ENCODE measurements at places on chromosomes 4 and X.

- no peak for DNase-seq
Observed at GRCh38 chr4:104818579-104818978, 323.9 kb upstream of the CXXC4 start.

DNA sequence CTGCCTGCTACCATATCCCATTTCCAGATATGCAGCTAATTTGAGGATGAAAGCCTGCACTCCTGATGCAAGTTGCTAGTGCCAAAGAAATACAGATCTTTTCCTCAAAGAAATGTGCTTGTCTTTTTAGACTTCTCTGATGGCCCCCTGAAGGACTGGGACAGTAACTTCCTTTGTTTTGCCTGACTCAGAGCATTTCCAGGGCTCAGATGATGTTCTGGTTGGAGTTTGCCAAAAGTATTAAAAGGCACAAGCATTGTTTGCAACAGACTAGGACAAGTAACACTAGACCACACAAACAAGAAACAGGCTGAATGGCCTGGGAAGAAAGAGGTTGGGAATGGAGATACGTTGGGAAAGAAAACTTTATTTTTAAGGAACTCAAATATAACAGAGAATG, 175.2 kb downstream of the IL13RA2 start:
- no peak for DNase-seq

DNA sequence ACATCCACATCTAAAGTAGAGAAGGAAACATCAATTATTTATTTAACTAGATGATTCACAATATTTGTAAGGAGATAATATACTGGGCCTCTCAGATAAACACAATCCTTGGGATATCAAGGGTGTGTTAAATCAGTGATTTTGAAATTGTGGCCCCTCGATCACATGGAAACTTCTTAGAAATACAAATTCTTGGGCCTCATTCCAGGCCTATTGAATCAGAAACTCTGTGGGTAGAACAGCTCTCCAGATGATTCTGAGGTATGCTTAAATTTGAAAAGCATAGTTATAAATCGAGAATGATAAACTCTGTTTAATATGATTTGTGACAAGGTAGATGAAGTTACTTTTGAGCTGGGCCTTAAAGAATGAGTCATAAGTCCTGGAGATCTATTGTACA, 64.3 kb upstream of the GPR174 start:
- no peak for DNase-seq

DNA sequence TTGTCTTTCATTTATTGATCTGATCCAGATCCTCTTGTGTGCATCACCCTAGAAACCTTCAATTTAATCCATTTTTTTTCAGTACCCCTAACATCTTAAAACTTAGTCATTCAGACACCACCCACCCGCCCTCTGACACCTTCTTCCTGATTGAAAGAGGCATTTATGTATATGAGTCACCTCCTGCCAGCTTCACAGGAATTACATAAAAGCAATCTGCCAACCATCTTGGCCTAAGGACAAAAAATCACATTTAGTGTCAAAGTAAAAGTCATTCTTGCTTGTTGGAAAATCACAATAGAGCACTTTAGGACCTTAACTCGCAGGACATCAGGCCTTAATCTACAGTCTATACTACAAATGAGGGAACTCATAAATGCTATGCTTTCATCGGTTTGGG, 52.1 kb downstream of the NDST3 start:
- no peak for DNase-seq

DNA sequence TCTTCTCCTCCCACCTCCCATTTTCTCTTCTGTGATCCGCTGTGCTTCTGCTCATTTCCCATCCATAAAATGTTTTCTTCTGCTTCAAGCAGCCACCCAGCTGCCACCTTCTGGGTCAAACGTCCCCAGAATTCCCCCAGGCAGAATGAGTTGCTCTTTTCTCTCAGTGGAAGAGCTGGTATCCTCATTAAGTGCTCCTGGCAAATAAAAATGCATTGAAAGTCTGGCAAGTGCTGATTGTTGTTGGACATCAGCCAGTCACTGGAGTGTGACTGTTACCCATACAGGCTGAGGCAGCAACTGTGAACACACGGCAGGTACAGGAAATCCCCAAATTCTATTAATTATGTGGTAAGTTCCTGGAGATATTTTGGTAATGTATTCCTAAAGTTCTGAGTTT, 52.6 kb downstream of the LIMCH1 start:
- DNase-seq: no peak

DNA sequence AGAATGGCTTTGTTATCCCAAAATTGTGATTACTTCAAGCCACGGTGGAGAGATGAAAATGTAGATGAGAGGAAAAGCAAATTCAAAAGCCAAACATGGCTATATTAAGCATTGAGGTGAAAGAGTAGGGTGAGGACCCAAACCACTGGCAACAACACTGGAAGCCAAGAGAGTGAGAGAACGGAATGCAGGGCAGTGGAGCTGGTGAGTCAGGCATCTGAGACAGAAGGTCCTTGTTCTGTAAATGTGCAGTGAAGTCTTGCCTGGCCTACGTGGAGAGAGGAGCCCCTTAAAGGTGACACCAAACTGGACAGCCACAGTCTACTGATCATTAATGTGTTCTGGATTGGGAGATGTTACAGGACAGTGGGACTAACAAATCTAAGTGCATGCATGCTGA, 22.8 kb upstream of the SEC24B start:
- DNase-seq: no peak

DNA sequence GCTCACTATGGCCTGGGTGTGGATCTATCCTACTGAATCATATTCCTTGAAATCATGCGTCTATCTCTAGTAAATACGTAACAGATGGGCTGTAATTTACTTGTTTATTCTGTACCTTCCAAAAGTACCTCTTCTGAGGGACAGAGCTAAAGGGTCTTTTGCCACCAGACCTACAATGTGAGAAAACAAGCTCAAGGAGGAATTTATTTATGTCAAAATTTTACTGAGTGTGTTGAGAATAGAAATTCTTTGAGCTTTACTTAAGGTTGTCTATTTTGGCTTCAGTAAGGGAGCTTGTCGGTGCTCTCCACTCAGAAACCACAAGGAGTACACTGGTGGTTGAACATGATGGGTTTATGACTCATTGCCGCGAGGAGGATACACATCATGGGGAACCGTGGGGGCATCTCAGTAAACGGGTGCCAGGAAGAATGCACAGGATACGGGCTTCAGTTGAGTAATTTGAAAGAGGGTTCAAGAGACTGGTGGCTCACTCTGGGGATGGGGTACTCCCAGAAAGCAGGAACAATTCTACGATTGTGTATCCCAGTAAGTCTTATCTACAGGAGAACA, 3.0 kb downstream of the ANK2 start:
- DNase-seq: no peak

DNA sequence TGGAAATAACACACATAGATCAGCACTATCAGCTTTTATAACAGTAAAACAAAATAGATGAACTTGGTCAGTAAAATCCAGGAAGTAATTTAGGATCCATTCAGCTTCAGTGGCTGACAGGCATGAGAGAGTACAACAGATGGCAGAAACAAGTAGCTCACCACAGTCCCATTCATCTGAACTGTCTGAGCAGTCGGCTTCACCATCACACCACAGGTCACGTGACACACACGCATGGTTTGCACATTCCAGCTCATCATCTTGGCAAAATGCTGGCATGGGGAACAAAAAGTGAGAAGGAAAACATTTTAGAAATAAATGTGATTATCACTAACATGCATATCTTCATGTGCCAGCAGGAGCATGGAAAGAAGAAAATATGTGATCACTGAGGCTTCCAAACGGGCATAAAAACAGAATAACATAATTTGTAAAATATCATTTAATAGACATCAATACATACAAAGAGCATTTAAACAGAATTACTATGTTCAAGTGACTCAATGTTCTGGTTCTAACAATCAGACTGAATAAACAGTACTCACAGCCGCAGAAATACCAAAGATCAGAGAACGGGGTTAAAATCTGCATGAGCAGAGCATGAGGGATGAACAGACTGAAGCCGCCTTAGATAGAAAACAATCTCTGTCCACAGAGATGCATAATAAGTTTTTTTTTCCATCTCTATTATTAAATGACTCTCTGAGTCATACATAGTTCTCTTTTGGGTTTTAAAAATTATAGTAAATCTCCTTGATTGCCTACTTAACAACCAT, 158.1 kb downstream of the ATP10D start:
- no peak for DNase-seq

DNA sequence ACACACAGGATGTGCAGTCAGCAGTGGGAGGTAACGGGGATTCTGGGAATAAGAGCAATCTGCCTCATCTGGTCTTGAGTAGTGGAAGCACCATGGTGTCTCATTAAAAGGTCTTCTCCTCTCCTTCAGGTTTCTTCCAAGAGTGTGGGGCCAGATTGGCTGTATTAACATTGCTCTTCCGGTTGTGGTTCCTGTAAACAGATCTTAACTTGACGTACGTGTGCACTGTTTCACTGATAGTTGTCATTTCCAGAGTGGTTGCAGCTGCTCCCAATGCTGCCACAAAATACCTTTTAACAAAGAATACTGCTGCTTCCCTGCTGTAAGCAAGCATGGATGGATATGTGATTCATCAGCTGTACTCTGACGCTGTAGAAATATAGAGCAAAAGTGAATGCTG, 1443.4 kb upstream of the TENM3 start:
- DNase-seq: no peak

GRCh38 chr4:156560701-156561100, 410.9 kb downstream of the PDGFC start:
- DNase-seq: no peak

- no peak for DNase-seq
Observed at GRCh38 chr4:168651374-168651773, 154.5 kb downstream of the PALLD start.

DNA sequence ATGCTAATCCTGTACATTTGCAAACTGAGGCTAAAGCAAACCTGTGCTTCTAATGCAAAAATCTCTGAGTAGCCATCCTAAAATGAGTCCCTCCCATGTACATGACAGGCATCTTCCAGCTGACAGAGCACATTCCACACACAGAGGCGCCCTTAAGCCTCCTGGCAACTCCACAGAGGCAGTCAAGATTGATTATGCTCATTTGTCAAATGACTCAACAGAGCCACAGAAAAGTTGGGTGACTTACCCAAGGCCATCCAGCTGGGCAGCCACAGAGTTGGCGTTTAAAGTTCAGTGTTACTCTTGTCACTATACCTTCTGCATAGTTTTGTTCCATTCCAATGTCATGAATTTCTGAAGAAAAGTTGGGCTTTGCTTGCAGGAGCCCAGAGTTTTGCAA, 394.6 kb upstream of the FGF13 start:
- DNase-seq: no peak

DNA sequence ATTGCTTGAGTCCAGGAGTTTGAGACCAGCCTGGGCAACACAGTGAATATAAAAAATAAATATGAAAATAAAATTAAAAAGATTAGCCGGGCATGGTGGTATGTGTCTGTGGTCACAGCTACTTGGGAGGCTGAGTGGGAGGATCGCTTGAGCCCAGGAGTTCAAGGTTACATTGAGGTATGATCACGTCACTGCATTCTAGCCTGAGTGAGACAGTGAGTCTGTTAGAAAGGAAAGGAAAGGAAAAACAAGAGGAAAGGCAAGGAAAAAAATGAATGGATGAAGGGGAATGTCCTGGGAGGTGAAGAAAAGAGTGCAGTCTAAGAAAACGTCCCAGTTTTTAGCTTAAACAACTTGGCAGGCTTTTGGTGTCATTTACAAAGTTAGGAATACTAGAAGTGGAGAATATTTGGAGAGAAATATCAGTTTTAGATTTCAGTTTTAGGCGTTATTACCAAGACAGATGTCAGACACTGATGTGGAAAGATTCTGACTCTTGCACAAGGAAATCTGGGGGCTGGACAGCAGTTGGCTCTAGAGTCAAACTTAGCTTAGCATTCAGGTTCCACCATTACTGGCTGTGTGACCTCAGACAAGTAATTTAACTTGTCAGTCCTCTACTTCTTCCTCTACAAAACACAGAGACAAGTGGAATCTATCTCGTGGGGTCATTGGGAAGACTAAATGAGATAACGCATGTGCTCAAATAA, 139.0 kb downstream of the TSPAN5 start:
- DNase-seq: no peak

DNA sequence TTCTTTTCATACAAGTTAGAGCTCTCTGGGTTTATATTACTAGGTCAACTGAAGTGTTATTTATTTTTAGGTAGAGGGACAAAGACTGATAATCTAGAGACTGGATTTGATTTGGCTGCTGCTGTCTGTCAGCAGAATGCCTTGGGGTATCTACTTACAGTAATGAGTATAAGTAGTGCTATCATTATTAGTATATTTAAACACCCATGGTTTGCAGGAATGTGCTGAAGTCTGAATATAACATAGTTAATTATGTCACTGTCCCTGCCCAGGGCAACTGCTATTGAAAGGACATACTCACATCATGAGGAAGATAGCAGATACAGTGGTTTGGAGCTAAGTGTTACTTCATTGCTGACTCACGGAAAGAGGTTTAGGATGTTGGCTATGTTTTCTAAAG, 76.2 kb downstream of the PRRG1 start:
- no peak for DNase-seq

DNA sequence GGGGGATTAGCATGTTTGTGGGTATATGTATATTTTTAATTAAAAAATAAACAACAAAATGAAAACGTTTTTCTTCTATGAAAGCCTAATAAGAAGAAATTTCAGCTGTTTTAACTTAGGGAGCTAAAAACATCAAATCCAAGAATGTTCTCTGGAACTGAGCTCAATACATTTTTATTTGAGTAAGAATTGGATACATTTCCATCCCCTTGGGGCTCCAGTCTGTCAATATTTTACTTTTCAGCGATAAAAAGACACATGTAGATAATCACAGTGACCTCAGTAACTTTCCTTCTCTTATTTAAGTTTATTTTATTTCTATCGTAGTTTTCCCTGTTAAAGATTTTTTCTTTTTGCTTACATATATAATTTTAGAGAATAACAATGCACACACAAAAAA, 59.3 kb downstream of the ELOVL6 start:
- DNase-seq: no peak

GRCh38 chr4:80678413-80678812, 342.9 kb downstream of the CFAP299 start:
- DNase-seq: no peak

- DNase-seq: no peak
Observed at GRCh38 chrX:114626323-114626722, 42.4 kb downstream of the HTR2C start.

GRCh38 chr4:73446336-73446938, 10.4 kb downstream of the AFP start:
- no peak for DNase-seq

GRCh38 chr4:185852961-185853360, 41.0 kb upstream of the SORBS2 start:
- no peak for DNase-seq

GRCh38 chr4:186017801-186018200, 51.2 kb upstream of the TLR3 start:
- no peak for DNase-seq

- DNase-seq: no peak
Observed at GRCh38 chrX:23788946-23789345, 6.0 kb downstream of the SAT1 start.

DNA sequence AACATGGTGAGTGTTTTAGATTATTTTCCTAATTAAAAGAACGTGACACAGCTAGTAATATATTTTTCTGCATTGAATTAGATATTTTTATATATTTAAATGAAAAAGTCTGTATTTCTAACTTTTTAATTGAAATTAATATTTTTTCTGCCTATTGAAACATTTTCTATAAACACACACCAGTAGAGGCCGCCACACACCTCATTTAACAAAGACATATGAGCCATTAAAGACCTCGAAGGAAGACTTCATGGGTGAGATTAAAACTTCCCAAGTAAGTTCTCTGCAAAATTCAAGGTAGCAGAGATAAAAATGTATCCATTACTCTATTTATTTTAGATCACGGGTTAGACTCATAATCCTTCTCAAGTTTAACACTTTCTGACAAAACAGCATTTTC, 8.3 kb downstream of the SLITRK2 start:
- DNase-seq: no peak

GRCh38 chrX:123695242-123695641, 37.6 kb downstream of the THOC2 start:
- DNase-seq: no peak

Data from activated T-helper 1 cell treated with anti-CD3 and anti-CD28 coated beads, Interleukin-2, amount 50 U/mL, for 16 hours (primary cell).